ENCODE measurements at places on chromosomes 12 and 14.

- DNase-seq: peak; percentile 39
Observed at GRCh38 chr12:124940143-124940392, 25.6 kb upstream of the UBC start.

GRCh38 chr14:89185919-89186855, 230.8 kb downstream of the FOXN3 start:
- no peak for DNase-seq

GRCh38 chr14:58280954-58281787, 17.2 kb upstream of the ARID4A start:
- DNase-seq: no peak

- DNase-seq: no peak
Observed at GRCh38 chr12:99427104-99427503, 220.4 kb upstream of the GARIN6 start.

- no peak for DNase-seq
Observed at GRCh38 chr14:63418020-63418419, 99.3 kb upstream of the GPHB5 start.

DNA sequence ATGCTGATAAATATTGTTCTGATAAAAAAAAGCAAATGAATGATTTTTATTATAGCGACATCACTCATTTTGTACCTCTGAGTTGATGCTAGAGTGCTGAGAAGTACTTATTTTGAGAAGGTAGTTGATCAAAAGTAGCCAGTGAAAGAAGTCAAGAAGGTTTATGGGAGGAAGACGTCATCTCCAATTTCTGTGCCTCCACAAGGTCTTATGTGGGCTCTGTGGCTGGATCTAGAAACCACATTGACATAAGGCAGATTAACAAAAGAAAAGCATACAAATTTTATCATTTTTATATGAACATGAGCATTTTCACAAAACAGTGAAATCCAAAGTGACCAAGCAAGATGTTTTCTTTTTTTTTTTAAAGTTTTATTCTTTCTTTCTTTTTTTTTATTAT, 289.5 kb upstream of the FAR2 start:
- DNase-seq: no peak

GRCh38 chr14:64733321-64733720, 29.1 kb downstream of the PLEKHG3 start:
- DNase-seq: no peak

DNA sequence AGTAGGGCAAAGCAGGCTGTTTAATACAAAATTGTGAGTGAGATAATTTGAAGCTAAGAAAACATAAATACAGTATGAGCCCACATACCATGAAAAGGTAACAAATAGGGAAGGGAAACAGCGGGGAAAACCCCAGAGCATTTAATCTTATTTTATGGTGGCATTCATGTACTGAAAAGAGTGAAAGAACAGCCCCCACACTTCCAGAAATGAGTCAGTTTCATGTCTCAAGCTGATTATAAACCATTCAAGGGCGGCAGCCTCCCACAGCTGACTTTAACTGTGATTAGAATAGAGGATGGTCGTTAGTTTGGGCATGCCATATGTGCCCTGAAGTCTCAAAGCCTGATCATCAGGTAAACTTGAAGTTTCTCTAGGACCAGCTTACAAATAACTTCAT, 64.5 kb downstream of the FOXG1 start:
- no peak for DNase-seq

DNA sequence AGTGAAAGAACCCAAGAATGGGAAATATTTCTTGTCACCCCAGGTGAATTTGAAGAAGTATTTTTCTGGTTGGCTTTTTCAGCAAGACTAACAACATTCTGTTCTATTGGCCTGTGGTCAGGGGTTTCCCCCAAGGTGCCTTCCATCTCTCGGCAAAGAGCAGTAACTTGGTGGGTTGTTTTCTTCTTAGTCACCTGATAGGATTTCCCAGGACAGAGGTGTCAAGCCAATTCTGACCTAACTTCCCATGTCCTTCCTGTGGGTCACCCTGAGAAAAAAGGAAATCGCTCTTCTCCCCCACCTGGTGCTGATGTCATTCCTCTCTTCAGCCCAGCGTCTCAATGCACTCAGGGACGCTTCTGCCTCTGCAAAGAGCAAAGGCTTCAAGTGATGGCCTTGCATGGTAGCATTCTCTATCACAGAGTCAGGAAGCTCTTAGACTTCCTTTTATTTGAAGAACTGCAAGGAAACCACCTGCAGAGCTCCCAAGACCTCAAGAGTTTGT, 16.1 kb upstream of the IFNG start:
- no peak for DNase-seq

DNA sequence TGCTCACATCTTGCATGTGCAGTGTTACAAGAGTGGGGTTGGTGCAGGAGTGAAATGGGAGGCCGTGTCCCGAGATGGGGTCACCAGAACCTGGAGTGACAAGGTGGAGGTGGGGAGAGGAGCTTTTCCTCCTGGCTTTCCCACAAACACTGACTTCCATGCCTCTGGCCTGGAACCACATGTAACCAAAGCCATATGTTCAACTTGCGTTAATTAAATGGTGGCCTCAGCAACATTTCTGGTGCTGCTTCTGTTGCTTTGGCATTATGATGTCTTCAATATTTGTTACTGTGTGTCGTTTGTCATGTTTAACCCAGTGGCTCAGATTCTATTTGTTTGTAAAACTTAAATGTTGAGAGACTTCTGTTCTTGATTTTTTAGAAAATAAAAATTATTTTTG, 110.2 kb downstream of the VCPKMT start:
- DNase-seq: no peak

- DNase-seq: no peak
Observed at GRCh38 chr14:97452314-97452713, 655.1 kb downstream of the VRK1 start.

GRCh38 chr14:101019541-101019940, 116.0 kb upstream of the RTL1 start:
- peak; percentile 6 for DNase-seq

- DNase-seq: peak; percentile 96
Observed at GRCh38 chr12:1606021-1606622, 11.7 kb upstream of the FBXL14 start.

DNA sequence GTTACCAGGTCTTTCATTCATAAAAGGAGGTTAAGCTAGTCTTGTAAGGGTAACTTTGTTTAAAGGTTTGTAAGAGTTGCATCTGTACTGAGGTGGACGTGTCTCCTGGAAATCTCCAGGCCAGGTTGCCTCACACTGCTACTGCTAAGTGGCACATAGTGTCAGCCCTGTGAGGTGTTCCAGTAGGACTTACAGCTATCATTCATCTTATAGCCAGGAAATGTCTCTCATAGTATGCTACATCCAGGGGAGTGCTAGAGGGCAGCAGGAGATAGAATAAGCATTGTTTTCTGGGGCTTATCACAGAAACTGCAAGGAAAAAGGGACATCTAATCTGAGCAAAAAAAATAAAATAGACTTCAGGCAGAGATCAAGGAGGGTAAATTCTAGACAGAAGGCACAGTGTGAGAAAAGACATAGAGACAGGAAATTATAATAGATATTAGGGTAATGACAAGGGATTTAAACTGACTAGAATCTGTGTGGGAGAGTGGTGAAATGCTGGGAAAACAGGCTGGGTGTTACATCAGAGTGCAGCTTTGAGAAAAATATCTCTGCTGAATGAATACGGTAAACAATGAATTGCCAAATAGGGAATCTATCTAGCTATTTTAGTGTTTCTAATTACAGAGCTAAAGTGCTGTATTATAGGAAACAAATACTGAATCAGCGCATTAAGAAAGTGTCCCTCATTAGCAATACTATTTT, 205.1 kb upstream of the ABCD2 start:
- no peak for DNase-seq

DNA sequence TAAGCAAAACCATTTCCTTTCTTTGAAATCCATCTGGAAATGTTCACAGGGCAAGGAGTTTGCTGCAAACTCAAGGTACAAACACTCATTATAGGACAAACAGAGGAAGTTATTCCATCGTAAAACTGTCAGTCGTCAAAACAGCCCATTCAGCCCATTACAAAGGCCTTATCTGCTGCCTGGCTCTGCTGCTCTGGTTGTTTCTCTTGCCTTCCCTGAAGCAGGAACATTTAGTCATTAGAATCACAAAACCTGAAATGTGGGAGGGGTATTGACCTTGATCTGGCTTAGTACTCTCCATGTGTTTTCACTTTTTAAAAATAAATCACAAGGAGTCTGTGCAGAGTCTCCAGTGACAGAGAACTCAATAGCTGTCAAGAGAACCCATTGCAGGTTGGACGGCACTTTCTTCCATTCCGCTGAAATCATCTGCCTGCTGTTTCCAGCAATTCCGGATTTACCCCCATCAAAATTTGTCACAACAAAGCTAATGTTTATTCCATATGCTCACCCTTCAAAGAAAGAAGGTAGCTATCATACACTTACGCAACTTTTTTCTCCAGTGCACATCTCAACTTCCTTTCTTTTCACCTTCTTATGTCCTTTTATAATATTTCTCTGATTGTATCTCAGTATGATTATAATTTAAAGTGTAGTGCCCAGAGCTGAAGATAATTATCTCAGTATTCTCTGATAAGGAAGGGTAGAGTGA, 24.6 kb upstream of the ITPR2 start:
- no peak for DNase-seq

- DNase-seq: no peak
Observed at GRCh38 chr12:104816845-104817503, 141.1 kb downstream of the SLC41A2 start.

DNA sequence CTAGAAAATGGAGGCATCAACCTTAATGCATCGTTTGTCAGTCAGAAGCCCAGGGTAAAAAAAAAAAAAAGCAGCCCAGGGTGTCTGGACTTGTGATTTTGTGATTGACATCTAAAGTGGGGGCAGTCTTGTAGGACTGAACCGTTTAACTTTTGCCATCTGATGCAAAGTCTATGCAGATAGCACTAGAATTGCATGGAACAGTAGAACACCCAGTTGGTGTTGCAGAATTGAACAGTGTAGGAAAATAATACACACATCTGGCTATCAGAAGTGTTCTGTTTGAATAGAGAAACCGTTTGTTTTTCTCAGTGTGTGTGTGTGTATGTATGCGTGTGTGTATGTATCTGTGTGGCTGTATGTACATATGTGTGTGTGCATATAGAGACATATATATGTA, 45.0 kb downstream of the SLCO1A2 start:
- DNase-seq: no peak

GRCh38 chr12:92465786-92466295, 236.9 kb upstream of the PLEKHG7 start:
- no peak for DNase-seq

- DNase-seq: no peak
Observed at GRCh38 chr12:40993158-40993557, 195.0 kb upstream of the PDZRN4 start.

DNA sequence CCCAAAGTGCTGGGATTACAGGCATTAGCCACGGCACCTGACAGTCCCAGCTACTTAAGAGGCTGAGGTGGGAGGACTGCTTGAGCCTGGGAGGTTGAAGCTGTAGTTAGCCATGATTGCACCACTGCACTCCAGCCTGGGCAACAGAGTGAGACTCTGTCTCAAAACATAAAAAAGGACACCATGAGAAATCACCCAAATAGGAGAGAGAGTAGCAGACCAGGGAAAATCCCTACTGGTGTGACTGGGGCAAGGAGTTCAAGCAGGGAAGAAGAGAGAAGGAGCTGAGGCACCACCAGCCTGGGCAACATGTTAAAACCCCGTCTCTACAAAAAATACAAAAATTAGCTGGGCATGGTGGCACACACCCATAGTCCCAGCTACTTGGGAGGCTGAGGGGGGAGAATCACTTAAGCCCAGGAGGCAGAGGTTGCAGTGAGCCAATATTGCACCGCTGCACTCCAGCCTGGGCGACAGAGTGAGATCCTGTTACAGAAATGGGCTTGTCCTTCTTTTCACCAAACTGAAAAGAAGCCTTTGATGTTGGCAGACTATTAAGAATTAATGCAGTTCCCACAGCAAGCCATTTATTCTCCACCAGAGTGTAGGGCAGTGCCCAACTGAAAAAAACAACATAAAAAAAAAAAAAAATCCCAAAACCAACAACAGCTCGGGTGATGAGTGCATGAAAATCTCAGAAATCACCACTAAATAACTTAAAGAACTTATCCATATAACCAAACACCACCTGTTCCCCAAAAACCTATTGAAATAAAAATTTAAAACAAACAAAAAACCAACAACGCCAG, 4.5 kb upstream of the SRSF9 start:
- DNase-seq: no peak
